Activated CD4-positive, alpha-beta T cell treated with anti-CD3 and anti-CD28 coated beads for 36 hours (primary cell): ENCODE measurements at places on chromosomes 12 and 14. TPM values are rescaled to one million over a fixed set of nuclear protein-coding genes. Genes with fewer than 3 reads are reported as not detected.

GRCh38 chr14:97581016-97581415, 783.8 kb downstream of the VRK1 start:
- DNase-seq, result peak; percentile 13

- peak; percentile 9 for DNase-seq
Measured at GRCh38 chr12:28057856-28058615, 85.5 kb upstream of the PTHLH start.

DNA sequence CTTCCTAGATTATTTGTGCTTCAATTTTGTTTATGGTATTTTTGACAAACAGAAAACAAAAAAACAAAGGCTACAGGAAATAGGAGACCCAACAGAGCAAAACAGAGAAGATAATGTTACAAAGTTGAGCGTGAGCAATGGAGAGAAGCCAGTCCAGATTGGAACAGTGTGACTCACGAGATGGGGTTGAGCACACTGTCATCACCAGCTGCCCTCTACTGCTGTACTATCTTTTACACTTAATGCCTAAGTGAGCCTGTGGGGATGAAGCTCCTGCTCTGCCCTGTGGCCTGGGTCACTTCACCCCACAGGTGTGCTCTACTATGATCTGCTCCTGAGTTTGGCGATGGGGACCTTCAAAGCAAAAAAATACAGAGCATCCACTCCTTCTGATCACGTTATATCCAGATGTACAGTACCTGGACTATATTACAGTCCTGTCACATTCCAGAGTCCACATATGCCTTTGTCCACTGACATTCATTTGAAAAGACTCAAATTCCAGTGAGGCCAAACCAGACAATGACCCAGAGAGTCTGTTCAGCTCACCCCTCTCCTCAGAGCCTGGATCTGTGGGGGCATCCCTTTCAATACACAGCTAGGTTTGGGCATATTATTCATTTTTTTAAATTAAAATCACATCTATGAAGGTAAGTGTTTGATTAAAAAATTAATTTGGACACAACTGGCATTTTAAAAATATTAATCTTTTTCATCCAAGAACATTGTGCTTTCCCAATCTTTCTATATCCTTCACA, 4.4 kb downstream of the IPO8 start:
- no peak for DNase-seq

GRCh38 chr12:114414866-114415524, 9.1 kb upstream of the TBX5 start:
- DNase-seq, result no peak

Gene EAPP
- 49.2 TPM for total RNA-seq

Gene SLC25A29
- 5.8 TPM for total RNA-seq

Gene INSM2
- not detected for total RNA-seq
